ENCODE measurements at places on chromosomes 2 and 18.
A peak's percentile ranks its signal among the peaks of the same experiment; 100 is the strongest.

GRCh38 chr18:80245781-80246444, 1.4 kb downstream of the PARD6G start:
- DNase-seq, result no peak

GRCh38 chr2:137939026-137939425, 25.2 kb upstream of the HNMT start:
- DNase-seq, result no peak

GRCh38 chr2:69200107-69200520, 186.9 kb downstream of the GFPT1 start:
- no peak for DNase-seq

GRCh38 chr2:108267101-108267500, 21.6 kb upstream of the SULT1C2 start:
- DNase-seq, result no peak

GRCh38 chr2:106886916-106887758, 1.2 kb upstream of the ST6GAL2 start:
- DNase-seq, result peak; percentile 30

DNA sequence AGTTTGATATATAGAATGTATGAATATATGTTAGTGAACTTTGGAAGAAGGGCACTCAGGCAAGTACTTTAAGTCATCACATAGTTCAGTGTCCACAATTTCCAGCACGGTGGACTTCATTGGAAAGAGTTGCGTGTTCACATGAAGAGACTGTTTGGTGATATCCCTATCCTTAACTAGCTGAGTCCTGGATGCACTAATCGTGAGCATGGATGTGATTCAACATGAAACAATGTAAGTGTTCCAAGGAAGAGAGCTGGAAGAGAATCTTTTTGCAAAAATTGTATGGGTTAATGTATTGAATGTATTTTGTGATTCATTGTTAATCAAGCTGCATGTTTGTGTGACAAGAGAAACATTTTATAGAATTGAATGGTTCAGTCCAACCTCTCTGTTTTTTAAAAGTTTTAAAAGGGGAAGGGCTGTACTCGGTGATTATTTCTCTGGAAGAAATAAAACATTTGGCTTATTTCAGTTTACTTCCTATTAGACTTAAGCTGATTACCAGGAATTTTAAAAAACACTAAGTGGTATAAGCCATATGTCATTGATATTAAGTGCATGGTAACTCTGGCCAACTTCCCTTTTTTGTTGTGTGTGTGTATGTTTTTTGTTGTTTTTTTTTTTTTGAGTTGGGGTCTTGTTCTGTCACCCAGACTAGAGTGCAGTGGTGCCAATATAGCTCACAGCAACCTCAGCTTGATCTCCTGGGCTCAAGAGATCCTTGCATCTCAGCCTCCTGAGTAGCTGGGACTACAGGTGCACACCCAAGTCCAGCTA, 8.6 kb downstream of the XRCC5 start:
- DNase-seq, result no peak

- no peak for DNase-seq
Measured at GRCh38 chr2:122390406-122390805, 635.0 kb downstream of the TSN start.

- no peak for DNase-seq
Measured at GRCh38 chr2:120399889-120400240, 53.9 kb downstream of the INHBB start.

DNA sequence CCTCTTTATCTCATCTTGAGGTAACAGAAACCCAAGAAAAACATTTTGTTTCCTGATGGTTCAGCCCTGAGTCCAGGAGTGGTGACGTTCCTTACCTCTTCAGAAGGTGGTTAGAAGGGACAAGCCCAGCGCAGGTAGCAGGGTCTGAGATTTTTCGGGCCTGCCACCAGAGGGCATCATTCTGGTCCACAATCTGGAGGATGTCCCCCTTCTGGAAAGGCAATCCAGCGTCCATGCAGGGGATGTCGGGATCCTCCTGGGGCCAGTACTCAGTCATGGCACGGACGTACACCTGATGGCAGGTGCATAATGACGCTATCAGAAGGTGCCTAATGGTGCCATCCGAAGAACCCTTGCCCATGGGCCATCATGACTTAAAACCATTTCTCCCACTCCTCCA, 17.7 kb downstream of the MPP4 start:
- DNase-seq, result no peak

- no peak for DNase-seq
Measured at GRCh38 chr18:50717563-50717962, 102.3 kb downstream of the MRO start.

DNA sequence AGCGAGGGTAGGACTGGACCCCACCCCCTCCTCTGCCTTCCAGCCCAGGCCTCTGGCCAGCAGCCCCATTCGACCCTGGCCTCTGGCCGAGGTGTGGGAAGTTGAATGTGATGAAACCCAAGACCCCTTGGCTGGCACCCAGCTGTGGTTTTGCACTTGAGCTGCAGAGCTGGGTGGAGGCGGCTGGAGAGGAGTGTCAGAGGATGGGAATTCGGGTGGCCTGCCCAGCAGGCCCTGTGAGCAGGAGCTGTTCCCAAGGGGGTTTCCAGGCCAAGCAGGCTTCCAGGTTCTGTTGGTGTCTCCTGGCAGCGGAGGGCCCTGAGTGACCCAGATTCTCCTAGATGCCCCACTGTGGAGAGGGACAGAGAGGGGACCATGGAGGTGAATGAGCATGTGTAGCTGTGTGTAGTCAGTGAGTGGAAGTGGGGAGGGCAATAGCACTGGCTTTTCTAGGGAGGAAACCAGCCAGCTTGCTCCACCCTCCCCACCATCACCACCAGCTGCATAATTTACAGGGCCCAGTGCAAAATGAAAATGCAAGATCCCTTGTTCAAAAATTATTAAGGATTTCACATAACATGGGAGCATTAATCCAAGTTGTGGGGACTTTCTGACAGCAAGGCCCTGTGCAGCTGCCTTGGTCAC, 172.2 kb upstream of the HAAO start:
- peak; percentile 77 for DNase-seq

GRCh38 chr18:3720818-3721545, 271.0 kb downstream of the TGIF1 start:
- DNase-seq, result no peak

GRCh38 chr18:77254711-77255405, 5.2 kb downstream of the GALR1 start:
- DNase-seq, result no peak

DNA sequence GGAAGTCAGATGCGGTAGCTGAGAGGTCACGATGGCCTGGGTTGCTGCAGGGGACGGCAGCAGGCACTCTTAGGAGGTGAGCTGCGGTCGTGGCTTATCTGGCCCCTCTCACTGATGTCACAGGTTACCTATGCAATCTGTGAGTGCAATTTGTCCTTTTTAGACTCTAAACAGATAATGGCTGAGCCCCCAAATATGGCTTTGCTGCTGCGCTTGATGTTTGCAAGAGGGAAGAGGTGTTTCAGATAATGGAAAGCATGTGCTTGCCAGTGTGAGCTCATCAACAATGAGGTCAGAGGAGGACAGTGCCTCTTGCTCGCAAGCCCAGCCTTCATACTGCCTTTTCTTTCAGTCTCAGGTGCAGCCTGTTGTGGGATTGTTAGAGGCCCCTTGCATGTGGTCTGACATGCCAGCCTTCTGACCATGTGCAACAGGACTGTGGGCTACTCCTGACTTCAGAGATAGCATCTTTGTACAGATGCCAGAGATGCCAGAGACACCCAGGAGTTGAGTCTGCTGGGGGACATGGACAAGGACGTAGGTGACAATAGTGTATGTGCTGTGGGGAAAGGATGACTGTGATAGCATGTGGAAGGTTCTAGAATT, 151.3 kb downstream of the TANC1 start:
- peak; percentile 58 for DNase-seq

GRCh38 chr2:232447638-232448303, 8.2 kb upstream of the ALPI start:
- DNase-seq, result peak; percentile 12

DNA sequence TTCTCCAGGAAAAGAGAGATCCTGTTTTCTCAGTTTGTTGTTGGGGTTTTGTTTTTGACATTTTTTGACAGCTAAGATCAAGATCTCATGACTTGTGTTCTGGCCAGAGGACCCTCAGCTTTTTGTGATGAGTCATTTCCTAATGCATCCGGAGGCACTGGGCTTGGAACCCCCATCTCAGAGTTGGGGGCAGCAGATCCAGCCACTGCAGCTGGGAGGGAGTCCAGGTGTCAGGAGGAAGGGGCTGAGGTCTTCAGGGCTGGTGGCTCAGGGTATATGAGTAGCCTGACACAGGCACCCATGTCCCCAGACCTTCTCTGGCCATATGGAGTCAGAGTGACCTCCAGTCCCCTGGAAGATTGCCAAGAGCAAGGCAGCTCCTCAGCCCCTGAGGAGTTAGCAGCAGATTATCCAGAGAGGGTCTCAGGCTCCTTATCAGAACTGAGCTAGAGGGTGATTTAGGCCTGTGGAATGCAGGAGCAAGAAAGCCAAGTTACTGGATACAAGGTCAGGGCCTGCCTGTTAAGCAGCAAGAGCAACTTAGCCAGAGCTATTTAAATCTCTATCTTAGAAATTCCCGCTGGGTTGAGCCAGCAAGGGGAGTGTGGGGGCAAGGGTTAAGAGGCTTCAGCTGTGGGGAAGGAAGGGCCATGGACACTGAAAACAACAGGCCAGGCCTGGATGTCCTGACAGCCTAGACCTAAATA, 62.4 kb downstream of the TANC1 start:
- DNase-seq, result peak; percentile 58

DNA sequence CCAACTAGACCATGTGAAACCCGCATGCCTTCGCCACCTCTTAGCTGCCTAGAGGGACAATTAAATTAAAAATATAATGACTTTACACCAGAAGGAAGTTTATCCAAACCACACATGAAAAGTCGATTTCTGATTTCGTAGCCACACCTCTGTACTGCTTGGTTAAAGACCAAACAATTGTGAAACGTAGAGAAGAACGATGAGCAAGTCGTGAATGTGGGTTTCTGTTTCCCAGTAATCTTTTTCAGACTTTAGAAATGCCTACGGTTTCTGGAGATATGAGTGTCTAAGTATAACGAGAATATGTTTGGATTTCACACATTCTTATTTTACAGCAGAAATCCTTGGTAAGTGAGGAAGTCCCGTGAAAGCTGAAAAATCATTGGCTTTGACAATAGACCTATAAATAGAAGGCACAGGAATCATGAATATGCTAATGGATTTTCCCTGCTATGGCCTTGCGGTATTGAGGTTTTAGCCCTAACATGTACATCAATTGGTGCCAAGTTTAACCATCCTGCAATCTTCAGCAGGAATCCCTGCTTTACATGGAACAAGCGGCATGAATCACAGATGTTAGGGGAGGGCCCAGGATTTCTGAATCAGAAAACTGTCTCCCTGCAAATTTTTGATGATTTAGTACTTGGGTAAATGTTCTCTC, 105.6 kb downstream of the TTC32 start:
- DNase-seq, result no peak

DNA sequence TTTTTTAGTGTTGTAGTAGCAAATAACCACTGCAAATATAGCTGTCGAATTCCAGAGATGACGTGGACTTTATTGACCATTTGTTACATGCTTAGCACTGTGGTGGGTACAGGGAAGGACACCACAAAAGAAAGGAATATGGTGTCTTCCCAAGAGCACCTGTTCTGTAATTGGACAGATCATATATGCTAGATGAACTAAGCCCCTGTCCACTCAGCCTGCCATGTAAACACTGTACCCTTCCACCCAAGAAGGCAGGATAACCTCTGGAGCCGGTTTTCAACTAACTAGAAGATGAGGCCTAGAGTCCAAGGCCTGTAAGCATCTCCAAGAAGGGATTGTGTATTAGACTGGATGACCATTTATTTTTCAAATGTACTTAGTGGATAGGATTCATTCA, 44.1 kb downstream of the COX7A2L start:
- no peak for DNase-seq

DNA sequence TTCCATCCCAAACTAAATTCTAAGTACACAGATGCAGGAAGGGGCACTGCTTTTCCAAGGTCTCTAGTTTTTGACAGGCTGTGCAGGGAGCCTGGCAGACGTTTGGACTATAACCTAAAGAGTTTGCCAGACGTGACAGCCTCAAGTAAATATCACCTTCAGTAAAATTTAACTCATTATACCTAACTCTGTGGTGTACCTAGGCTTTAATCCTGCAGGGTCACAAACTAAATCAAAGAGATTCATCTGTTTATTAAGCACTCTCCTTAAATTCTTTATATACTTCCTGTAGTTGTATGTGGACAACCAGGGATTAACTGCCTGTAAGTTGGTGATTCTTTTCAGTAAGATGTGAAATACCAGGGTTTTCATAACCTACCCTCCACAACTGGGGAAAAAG, 92.9 kb downstream of the ACVR1 start:
- no peak for DNase-seq

DNA sequence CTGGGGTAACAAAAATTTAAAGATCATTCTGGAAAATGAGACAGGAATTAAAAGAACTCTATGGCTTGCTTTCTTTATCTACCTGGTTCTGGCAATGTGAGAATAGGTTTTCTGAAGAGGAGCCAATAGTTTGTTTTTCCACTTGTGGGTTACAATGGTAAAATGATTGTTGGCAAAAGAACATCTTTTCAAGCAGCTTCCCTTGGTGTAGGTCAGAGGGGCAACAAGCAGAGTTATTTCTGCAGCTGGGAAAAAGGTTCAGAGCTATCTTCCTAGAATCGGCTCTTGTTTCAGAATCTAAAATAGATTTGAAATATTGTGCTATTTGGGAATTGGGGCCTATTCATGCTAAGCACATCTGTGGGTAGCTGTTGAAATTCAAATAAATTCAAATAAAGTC, 11.5 kb upstream of the TSPYL6 start:
- DNase-seq, result no peak

- no peak for DNase-seq
Measured at GRCh38 chr2:40550085-40550484, 98.2 kb upstream of the SLC8A1 start.

GRCh38 chr2:202609381-202610145, 25.2 kb upstream of the FAM117B start:
- no peak for DNase-seq

DNA sequence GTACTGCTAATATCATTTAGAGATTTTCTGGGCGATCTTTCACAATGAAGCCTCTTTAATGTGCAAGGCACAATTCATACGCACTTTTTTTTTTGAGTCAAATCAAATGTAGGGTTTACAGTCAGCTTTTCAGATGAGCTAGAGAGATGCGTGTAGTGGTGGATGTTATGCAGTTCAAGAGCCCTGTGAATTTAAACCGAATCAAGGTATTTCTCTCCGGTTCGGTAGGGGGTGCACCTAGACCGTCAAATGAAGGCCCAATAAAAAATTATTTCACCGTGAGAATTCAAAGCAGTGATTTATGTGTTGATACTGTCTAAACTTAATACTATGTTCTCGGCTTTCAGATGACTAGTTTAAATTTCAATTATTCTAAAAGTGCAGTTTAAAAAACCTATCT, 1.1 kb downstream of the PTH2R start:
- no peak for DNase-seq

DNA sequence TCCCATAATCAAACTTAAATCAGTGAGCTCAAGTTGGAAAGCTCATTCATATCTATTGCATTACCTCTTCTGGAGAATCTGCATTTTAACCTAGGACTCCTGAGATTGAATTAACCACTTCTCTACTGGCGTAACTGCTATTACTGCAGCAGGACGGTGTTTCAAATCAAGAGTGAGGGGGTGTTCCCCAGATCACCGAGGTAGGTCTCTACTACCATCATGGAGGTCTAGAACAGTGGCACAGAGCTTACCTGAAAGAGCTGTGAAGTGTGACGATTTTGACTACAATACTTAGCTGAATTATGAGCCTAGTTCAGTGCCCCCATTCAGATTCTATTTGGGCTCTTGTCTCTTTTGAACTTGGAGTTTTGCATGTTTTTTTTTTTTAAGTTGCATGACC, 119.5 kb downstream of the POLE4 start:
- DNase-seq, result no peak
